Inflammatory macrophage treated with lipopolysaccharide for 4 hours (primary cell): ENCODE measurements at places on chromosomes 5 and 9.

- no peak for DNase-seq
These were observed 7.5 kb downstream of the CATSPER3 start for GRCh38 chr5:134975078-134975715.

GRCh38 chr9:101226803-101227202 lies 158.0 kb downstream of the BAAT start:
- no peak for DNase-seq

DNA sequence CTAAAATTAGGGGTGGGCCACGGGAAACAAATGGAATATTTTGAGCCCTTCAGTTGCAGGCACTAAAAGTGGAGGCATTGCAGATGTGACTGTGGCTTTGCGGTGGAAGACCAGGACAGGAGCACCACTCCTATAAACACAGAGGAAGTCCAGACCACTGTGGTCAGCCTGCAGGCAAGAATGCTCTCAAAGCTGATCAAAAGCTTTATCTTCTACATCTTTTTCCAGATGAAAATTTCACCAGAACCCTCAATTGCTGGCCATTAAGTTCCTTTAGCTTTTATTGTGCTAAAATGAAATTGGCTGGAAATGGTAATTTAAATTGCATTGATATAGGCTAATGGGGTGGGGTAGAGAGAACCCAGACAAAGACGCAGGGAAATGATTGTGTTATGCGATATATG lies 208.8 kb downstream of the ERCC6L2 start:
- no peak for DNase-seq

DNA sequence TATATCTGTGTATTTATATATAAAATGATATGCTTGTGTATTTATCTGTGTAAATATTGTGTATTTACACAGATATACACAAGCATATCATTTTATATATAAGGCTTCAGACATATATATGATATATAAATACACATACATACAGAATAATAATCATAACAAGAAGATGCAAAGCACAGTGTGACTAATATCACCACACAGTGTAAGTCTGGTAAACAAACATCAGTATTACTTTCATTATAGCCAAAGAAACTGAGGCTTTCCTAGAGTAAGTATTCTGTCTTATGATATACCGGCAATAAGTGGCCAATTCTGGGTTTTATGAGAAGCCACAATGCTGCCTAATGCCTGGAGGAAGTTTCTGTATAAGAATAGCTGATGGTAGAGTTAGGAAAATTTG lies 29.9 kb upstream of the RAPGEF6 start:
- no peak for DNase-seq

GRCh38 chr5:141521244-141521781 lies 32.4 kb downstream of the PCDHGC5 start:
- DNase-seq, result peak; percentile 92

- DNase-seq, result no peak
These were observed 50.7 kb downstream of the TRIP13 start for GRCh38 chr5:943201-943917.

DNA sequence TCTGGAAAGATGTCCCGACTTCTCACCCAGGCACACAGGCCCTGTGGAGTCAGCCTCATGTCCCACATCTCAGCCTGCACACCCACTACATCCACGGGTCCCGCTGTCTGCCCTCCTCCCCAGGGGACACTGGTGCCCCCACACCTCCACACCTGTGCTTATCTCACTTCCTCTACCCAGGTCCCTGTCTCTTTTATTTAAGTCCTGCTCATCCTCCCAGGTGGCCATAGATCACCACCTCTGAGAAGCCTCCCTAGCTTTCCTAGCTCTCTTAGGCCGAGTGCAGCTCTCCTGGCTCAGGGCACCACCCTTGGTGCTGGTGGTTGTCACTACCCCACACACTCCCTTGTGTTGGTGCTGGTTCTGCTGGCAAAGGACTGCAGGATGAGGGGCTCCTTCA lies 143.6 kb upstream of the PITX1 start:
- no peak for DNase-seq

DNA sequence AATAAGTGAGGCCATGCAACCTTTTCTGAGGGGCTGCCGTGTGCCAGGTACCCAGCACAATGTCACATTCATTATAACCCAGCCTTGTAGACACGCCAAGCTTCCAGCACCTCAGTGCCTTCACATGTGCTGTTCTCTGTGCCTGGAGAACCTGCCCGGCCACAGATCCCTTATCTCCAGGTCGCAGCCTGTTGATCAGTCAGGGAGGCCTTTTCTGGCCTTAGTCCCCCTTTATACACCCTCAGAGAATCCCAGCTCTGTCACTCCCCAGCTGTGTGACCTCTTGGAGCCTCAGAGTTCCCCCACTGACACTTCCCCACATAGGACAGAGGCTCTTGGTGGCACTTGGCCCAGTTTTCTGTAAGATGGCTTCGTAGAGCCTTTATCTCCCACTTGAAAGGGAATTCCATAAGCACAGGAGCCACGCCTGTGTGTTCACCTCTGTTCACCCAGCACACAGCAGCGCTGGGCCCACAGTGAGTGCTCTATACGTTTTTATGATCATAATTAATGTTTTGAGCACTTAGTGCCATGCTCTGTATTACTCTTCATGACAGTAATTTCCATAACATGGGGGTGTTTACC lies 38.7 kb downstream of the NEURL1B start:
- no peak for DNase-seq

GRCh38 chr5:127754706-127755105 lies 51.5 kb downstream of the CCDC192 start:
- DNase-seq, result no peak

- no peak for DNase-seq
These were observed 4.0 kb upstream of the WDR70 start for GRCh38 chr5:37375091-37375490.

GRCh38 chr9:108983885-108984284 lies 29.4 kb downstream of the CTNNAL1 start:
- no peak for DNase-seq

DNA sequence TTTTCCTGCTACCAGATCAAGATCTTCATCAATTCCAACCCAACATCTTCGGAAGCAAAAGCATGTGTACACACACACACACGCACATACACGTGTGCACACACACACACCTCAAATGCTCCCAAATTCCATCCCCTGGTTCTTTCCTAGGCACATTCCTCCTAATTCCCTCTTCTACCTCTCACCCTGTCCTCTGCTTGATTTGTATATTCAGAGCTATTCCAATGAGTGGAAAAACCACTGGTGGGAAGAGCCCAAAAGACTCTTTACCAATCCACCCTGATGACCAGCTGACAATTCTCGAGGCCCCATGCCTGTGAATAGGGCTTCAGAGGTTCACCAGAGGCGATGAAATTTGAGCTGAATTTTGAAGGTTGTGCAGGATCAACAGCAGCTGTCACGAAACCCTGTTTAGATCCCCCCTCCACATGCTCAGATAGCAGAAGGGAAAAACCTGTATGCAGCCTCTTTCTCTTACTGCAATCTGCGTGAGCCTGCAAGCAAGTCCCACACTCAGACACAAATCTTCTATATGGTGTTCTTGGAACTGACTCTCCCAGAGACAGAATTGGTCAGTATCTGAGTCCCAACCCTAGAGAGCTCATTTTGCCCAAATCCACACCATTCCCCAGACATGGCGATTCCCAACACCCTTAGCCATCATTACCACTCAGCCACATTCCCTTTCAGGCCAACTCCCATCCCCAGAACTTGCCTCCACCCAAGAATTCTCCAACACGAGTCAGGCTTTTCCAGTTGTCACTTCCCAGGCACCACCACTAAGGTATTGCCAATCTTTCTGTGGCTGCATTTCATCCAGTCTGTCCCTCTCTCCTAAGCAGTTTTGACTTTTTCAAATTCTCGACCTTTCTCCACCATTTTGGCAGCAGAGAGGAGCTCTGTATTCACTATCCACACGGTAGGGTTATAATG lies 4.3 kb upstream of the TRIO start:
- DNase-seq, result no peak

DNA sequence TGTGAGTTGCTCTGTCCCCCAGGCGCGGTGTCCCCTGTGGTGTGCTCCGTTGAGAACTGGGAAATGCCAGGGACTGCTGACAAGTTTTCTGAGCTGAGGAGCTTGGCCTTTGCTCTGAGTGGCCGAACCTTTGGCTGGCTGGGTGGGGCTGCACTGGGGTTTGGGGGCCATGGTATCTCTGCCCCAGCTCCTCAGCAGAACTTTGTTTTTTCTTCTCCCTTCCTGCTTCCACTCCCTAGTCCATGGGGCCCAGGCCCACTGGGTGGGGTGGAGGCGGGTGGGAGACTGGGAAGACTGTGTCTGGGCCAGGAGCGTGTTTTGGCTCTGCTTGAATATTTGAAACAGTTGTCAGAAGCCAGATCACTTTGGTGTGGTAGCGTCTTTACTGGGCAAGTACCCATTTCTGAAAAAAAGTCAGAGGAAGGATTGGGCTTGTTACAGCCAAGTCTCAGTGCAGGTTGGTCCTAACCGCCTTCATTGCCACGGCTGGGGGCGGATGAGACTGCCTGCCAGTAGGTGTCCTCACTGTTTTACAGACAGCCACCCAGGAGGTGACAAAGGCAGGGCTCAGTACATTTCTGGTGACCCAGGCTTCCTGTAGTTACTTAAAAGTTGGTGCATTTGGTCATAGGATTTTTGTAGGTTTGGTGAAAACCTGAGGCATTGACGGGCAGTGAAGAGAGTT lies 92.7 kb downstream of the DAB2IP start:
- no peak for DNase-seq

GRCh38 chr9:2809692-2810419 lies 34.0 kb downstream of the PUM3 start:
- no peak for DNase-seq

DNA sequence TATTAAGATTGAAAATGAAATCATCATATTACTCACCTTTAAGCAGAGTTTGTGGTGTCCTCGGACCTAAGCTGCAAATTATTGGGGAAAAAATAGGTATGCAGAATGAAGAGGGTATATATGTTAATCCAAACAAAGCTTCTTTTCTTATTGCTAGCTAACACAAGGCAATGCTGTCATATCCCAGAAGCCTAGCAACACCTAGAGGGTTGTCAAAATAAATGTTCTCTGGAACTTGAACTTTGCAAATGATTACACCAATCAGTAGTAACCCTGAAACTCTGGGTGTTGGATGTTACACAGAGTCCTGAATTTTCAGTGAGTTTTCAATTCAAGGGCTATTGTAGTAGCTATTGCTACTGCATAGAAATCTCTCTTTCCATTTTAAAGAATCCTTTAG lies at the start of gene C6:
Gene C6, minus strand, starts transcription at position 193 of the 400 bp plus-strand sequence. CDS start 10,302 bp downstream, outside the sequence.
- DNase-seq, result no peak

GRCh38 chr5:57693488-57694305 lies 211.1 kb upstream of the ACTBL2 start:
- peak; percentile 51 for DNase-seq

GRCh38 chr5:168219515-168220410 lies 71.7 kb upstream of the WWC1 start:
- peak; percentile 75 for DNase-seq
